ENCODE measurements at places on chromosomes 3 and 15.

- no peak for DNase-seq
Measured at GRCh38 chr3:78221300-78221699, 1181.4 kb downstream of the ROBO2 start.

- DNase-seq = no peak
Measured at GRCh38 chr3:127274200-127274760, 13.6 kb downstream of the PRR20G start.

DNA sequence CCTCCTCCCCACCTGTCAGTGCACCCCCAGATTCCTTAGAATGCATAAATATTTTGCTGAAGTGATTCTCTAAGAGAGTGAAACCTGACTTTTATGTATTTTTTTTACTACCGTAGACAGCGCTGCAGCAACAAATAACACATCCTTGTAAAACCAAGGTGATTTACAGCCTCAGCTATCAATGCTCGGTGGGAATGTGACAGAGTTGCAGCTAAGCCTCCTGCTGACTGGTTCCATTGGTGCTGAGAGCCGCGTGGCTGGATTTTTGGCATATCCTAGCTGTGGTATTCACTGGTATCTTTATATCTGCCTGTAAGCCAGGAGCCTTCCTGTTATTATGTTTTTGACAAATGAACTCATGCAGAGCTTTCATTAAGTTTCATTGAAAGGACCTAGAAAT, 11.0 kb downstream of the FGD5 start:
- no peak for DNase-seq

- DNase-seq = no peak
Measured at GRCh38 chr15:92421976-92422375, 28.3 kb downstream of the ST8SIA2 start.

- no peak for DNase-seq
Measured at GRCh38 chr3:3628676-3629328, 170.4 kb upstream of the LRRN1 start.

DNA sequence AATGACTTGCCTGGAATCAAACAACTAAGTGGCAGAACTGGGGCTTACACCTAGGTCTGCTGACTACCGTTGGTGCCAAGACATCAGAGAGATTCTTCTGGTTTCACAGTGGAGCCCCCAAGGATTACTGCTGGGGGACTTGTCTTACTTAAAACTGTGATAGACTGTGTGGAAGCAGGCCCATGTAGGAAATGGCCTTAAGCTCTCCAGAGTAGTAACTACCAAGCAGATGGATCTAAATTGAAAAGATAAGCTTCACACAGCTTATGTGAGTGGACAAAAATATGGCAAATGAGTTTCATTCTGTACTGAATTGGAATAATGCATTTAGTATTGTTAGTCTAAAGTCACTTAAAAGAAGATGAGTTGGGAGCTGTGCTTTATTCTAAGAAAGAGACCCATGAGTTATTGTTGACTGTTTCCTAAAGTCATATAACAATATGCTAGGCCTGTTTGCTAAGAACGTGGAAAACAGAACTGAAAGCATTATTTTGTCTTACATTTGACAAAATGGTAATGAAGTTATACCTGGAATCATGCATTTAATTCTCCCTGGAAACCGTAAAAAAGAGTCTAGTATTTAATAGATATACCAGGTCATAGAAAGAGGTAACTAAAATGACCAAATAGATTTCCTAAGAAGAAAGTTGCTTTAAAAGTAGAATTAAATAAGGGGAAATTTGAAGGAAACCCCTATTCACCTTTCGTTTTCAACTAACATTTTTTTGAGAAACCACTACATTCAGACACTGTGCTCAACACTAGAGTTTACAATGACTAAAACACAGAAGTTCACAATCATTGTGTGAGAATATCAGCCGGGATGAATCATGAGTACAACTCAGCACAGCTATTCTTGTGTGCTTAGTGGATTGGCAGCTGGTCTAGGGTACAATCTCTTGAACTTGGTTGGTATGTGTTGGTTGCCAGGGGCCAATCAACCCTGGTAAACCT, 13.0 kb upstream of the MAPK6 start:
- DNase-seq = no peak

DNA sequence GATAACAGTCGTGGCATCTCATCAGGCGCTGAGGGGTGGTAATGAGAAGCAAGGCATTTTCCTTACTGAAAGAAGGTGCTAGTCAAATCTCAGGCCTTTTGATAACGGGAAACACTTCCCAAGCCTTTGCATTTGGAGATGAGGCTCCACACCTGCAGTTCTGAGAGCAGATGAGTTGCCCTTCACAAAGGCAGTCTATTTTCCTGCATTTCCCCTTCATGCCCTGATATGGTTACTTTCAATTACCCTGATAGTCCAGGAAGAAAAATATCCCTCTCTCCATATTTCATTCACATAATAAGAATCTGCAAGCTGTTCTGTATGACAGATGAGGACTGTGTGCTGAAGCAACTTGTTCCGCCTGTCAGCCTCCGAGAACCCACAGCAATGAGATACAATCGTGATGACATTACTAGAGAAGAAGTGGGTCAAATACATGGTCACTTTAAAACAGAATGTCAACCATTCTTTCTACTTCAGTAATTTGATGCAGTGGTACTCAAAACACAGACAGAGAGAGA, 25.0 kb downstream of the FHIT start:
- no peak for DNase-seq

GRCh38 chr15:35067496-35068347, 17.4 kb downstream of the NANOGP8 start:
- DNase-seq = no peak

- no peak for DNase-seq
Measured at GRCh38 chr3:138678086-138678485, 69.5 kb downstream of the FAIM start.

GRCh38 chr3:109050591-109051167, 67.3 kb downstream of the MORC1 start:
- DNase-seq = peak; percentile 26

Measured in CD4-positive, alpha-beta T cell treated with Interleukin-10 for 1 hour (primary cell).